NCI-H460 (cell line): ENCODE measurements at places on chromosomes 11 and 22.

DNA sequence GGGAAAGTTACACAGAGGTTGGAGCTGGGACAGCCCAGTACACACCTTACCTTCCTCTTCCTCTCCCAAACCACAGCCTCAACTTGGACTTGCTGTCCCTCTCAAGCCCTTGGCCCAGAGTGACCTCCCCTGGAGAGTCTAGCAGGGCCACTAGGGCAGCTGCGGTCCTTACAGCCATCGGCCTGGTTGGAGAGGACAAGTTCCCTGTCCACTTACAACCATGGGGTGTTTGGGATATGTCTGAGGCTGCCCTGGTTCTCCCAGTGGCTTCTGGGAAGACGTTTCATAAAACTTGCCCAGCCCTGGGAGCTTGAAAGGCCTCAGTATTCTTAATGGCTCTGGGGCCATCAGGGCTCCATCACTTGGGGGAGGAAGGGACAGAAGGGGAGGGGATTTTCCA, 13.1 kb upstream of the DGKZ start:
- no peak for DNase-seq

DNA sequence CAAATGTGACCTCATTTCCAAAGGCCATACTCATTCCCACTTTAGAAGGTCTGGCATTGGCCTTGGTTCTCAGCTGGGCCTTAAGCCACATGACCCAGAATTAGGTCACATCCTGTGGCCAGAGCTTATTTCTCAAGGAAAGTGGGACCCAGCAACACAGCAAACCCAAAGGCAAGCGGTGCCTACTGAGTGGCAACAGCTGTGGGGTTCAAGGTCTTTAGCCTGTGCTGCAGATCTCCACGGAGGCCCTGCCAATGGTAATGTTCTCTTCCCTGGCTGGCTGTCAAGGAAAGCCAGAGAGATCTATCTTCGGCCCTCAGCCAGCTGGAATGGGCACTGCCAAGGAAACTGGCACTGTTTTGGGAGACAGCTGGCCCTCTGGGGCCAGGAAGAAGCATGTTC, 41.5 kb upstream of the TP53I11 start:
- no peak for DNase-seq

DNA sequence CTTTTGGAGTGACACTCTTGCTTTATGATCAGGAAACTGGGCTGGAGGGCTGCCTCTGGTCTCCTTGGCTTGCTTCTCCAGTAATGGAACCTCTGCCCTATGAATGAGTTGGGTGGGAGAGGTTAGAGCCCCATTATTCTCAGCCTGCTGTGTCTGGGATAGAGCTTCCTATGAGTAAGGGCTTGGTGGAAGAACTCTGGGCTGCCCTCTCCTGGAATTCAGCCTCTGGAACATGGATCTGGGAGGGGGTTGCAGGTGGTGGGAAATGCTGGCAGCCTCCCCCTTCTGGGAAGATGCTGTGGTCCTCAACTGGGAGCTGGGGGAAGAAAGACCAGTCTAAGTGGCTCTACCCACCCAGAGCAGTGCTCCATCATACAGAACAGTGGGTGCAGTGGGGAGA, 81.8 kb upstream of the SYN3 start:
- DNase-seq: no peak

GRCh38 chr22:42932857-42933484, 75.9 kb upstream of the ARFGAP3 start:
- DNase-seq: no peak
